ENCODE measurements at places on chromosomes 5 and 9.
A peak's percentile ranks its signal among the peaks of the same experiment; 100 is the strongest.

DNA sequence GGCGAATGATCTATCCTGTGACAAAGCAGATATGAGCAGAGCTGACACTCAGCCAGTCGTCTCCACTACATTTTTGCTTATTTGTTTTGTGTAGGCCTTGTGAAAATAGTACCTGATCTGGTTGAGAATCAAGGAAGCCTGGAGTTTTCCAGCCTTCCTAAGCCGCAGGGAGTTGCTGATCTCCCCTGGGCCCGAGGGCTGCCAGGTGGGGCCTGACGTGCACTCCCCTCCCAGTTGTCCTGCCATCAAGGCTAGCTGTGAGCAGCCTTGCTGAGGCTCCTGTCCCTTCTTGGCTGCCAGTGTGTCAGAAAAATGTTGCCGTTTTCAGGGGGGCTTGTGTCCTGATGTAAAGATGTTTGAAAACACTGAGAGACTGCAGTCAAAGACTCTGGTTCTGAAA is 102.4 kb downstream of the SMARCA2 start:
- no peak for DNase-seq

DNA sequence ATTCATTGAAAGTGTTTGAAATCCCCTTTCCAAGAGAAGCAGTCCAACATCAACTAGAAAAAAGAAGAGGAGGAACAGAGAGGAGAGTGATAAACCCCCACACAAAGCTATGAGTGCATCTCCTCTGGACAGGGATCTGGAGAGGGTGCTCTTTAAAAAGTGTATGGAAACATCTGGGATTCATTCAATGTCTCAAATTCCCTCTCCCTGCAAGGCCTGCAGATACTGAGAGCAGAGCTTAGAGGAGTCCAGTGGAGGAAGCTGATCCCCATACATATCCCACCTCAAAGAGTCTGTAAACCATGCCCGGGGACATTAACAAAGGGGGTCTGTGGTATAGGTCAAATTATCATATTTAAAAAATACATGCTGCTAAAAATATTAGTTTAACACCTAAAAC is 2.2 kb downstream of the SPOCK1 start:
- no peak for DNase-seq

DNA sequence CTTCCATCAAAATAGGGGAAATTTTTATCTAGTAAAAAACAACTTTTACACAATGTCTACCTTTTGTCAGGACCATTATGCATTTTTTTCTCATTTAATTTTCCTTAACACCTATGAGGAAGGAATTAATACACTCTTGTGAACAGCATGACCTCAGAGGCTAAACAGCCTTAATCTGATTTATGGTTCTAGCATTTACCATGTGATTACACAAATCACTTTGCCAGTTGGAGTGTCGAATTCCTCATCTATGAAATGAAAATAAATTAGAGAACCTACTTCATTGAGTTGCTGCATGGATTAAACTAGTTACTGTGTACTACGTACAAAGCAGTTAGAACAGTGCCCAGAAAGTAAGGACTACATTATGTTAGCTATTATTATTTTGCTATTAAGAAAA is 187.7 kb upstream of the MPDZ start:
- DNase-seq, result no peak

DNA sequence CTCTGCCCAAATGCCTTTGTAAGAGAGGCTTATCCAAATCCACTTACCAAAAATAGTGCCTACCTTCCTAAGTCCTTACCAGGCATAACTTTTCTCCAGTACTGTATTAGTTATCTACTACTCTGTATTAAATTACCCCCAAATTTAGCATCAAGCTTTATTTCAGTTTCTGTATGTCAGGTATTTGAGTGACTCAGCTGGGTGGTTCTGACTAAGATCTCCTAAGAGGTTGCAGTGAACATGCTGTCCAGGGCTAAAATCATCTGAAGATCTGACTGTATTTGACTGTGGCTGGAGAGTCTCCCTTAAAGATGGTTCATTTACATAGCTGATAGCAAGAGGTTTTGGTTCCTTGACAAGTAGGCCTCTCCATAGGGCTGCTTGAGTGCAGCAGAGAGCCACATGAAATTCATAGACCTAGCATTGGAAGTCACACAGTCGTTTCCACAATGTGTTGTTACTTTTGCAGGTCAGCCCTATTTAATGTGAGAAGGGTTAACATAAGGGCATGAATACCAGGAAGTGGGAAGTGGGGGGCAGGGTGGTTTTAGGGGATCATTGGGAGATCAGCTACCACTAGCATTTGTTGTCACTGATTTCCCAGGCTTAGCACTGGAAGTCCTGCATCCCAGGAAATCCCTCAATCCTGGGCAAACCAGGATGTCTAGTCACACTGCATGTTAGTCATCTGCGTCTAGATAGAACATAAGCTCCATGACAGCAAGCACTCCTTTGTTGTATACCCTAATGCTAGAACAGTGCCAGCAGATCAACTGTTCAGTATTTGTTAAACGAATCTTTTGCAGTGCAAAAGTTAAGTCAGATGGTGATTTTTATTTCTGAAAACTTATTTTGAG is 2.0 kb upstream of the ZNF622 start:
- no peak for DNase-seq

- no peak for DNase-seq
Measured at GRCh38 chr5:90037646-90038045, 371.9 kb downstream of the CETN3 start.

- DNase-seq, result no peak
Measured at GRCh38 chr9:129223551-129224208, 45.6 kb upstream of the IER5L start.

DNA sequence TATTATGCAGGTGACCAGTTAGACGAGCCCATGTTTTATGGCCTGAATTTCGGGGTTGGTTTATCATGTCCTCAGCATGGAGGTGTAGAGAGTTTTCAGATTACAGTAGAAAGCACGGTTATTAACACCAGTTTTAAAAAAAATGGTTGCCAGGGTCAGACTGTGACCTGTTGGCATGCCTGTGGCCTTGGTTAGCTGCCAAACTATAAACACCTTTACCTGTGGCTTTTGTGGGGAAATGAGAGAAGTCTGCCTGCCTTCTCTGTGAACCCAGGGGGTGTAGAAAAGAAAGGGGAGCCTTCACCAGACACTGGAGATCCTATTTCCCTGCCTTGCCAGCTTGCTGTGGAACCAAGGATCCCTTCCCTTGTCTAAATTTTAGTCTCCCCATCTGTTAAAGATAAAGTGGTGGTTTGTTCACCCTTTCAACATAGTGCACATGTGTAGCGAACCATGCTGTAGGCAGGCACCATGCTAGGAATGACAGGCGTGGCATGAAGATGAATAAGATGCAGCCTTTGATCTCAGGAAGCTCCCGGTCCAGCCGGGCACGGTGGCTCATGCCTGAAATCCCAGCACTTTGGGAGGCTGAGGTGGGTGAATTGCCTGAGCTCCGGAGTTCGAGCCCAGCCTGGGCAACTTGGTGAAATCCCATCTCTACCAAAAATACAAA is 6.1 kb upstream of the PHF19 start:
- DNase-seq, result peak; percentile 46

GRCh38 chr9:137279741-137280473 is 2.4 kb downstream of the TOR4A start:
- no peak for DNase-seq

GRCh38 chr9:16645970-16646369 is 224.5 kb downstream of the BNC2 start:
- DNase-seq, result no peak
